ENCODE measurements at places on chromosomes 3 and 15.
A peak's percentile ranks its signal among the peaks of the same experiment; 100 is the strongest.

DNA sequence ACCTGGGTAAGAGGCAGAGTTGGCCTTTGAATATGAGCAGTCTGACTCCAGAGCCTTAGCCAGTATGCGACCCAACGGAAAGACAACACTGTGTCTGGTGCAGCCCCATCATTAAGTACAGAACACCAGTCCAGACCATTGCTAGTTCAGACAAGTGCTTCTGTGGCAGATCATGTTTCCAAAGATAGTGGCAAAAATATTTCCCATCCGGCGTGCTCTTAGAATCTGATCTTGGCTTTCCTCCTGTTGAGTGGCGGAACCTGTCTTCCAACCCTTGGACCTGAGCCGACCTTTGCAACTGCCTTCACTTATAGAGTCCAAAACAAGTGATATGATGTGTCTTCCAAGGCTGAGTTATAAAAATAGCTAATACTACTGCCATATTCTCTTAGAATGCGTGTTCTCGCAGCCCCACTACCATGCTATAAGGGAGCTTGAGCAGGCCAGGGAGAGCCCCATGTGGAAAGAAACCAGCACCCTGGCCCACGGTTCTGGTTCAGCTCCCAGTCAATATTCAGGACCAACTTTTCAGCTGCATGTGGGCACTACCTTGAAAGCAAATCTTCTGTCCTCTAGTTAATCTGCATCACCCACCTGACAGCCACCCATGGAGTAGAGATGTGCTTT, 322.4 kb upstream of the SLCO3A1 start:
- no peak for DNase-seq

DNA sequence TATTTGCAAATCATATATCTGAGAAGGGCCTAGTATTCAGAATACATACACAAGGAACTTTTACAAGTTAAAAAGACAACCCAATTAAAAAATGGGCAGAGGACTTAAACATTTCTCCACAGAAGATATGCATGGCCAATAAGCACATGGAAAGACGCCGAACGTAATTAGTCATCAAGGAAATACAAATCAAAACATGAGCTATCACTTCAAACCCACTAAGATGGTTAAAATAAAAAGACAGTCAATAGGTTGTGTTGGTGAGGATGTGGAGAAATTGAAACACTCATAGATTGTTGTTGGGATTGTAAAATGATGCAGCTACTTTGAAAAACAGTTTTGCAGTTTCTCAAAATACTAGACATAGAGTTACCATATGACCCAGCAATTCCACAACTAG, 61.2 kb upstream of the NEO1 start:
- DNase-seq = no peak

- DNase-seq = no peak
These were observed 132.5 kb upstream of the THBS1 start for GRCh38 chr15:39448409-39448808.

GRCh38 chr3:186976837-186977750, 46.8 kb downstream of the ST6GAL1 start:
- DNase-seq = no peak

DNA sequence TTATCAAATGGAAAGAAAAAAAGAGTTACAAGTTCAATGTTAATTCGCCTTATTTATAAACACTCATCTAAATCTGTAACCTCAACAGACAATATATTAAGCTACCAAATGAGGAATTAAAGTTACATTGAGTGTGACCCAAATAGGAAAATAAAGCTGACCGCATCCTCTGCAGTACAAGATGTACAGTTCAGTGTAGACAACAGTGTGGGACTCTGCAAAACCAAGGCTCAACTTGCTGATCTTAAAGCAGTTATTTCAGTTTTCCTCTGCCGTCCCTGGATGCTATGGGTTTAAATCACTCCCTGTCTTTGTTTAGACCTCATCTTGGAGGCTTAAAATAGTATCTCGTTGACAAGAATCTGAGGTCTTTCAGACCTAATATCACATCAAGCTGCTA, 458.8 kb downstream of the MECOM start:
- DNase-seq = no peak

DNA sequence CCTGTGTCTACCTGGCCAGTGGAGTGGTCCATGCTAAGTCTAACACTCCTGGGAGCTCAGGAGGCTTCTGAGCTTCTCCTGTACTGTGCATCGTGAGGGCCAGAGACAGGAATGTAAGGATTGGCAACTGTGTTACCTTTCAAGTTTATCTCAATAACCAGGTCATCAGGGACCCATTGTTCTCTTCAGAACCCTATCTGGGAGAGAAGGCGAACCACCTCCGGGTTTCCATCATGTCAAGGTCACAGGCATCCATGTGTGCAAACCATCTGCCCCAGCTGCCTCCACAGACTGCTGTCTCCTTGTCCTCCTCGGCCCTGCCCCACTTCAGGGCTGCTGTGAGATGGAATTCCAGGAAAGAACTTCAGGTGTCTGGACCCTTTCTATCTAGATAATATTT, 5.9 kb downstream of the ANKRD63 start:
- no peak for DNase-seq

DNA sequence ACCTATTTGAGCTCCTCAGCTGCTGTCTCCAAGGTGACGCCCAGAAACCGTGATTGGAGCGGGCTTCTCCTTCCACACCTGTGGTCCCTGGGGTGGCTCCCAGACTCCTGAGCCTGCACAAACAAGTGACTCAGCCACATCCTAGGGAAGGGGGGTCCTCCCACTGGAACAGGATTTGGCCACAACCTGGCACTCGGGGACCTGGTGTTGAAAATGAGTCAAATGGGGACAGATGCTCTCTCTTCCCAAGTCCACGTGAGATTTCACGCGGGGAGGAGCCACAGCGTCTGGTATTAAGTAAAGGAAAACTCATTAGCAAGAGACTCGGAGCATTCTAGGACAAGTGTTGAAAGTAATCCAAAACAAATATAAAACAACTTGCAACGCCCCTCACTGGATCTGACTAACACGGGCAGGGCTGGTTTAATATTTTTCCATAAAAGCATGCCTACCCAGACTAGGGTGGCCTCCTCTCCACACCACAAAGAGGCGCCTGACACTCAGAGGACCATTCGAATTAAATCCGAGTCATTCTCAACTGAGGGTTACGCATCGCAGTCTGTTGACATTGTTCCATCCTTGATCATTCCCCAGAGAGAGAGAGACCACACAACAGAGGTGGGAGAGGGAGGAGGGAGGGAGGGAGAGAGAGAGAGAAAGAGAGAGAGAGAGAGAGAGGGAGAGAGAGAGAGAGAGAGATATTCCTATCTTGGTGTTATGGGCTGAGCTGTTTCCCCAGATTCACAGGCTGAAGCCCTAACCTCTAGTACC, 74.4 kb downstream of the MGLL start:
- DNase-seq = peak; percentile 27

DNA sequence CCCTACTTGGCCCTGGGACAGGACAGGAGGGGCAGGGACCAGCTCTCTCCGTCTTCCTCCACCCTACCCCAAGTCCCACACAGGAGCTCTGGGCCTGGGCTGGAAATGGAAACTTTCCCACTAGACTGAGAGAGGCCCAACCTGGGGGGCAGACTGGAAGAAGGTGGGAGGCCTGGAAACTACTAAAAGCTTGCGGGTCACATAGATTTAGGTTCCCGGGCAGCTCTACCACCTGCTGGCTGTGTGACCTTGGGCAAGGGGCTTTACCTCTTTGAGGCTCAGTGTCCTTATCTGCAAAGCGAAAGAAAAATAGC, 49.9 kb upstream of the CCDC174 start:
- no peak for DNase-seq

DNA sequence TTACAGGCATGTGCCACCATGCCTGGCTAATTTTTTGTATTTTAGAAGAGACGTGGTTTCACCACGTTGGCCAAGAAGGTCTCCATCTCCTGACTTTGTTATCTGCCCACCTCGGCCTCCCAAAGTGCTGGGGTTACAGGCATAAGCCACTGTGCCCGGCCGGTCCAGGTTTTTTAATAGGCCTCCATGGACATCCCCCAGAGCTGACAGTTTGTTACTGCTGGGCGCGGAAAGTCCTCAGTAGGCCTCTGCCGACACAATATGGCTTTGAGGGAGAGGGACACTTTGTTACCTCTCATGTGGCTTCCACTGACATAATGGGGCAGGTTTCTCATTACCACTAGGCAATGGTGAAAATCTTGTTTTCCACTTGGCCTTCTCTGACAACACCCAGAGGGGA, 152.0 kb downstream of the WNT7A start:
- no peak for DNase-seq

- no peak for DNase-seq
These were observed 22.6 kb upstream of the RASGRP1 start for GRCh38 chr15:38587214-38587613.

- DNase-seq = no peak
These were observed 12.7 kb downstream of the TLNRD1 start for GRCh38 chr15:81013396-81013929.

DNA sequence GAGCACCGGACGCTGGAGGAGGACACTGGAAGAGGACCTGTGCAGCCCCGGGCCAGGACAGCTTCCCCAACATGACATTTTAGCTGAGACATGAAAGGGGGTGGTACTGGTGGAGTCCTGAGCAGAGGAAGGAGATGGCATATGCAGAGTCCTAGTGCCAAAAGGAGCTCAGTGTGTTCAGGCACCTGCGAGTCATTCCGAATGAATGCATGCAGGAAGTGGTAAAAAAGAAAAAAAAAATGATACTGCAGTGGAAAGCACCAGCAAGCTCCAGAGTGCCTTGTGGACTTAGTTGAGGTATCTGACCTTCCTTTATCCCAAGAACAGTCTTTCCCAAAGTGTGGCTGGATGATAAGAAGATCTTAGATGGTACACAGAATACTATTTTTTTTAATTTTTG, 6.6 kb upstream of the ZNF148 start:
- peak; percentile 15 for DNase-seq

DNA sequence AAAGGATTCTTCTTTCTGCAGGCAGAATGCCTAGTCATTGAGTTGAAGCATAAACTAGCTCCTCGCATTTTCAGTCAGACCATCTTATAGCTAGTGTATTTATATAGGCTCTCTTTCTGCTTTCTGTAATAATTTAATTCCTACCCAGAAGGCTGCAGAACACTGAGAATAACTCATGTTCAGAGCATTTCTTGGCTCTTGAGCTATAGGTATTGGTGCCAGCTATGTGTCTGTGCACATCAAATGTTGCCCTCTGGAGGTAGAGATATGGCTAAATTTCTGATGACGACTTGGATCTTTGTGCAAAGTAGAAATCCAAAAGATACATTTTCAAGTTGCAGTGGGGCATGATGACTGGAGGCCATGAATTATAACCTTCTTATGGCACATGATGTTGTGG, 336.2 kb upstream of the TPM1 start:
- no peak for DNase-seq

DNA sequence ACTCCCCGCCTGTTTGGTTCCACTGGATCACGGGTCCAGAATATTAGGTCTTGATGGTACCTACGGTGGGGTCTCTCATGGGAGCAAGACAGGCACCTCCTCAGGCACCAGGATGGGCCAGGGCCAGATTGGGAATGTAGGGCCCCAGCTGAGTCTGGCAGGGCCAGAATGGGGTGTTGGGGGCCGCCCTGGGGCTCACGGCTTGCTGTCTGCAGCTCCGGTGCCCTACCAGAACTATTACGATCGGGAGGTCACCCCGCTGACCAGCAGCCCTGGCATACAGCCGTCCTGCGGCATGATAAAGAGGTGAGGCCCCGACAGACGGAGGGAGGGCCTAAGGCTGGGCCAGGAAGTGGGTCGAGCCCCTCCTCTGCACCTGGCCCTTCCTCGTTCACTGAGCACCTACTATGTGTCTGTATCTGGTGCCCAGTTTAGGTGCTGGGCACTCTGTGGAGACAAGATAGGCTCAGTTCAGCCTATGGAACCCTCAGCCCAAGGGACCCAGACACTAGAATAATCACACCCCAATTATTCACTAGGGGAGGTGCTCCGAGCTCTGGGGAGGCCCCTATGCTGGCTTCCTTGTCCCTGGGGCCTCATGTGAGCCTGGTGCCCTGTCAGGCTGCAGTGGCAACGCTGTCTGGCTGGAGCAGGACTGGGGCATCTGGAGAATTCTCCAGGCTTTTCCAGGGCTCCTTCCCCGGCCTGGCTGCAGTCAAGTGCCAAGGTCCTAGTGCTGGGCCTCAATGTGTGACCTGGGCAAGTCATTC, 37.9 kb downstream of the PSTPIP1 start:
- DNase-seq = no peak

DNA sequence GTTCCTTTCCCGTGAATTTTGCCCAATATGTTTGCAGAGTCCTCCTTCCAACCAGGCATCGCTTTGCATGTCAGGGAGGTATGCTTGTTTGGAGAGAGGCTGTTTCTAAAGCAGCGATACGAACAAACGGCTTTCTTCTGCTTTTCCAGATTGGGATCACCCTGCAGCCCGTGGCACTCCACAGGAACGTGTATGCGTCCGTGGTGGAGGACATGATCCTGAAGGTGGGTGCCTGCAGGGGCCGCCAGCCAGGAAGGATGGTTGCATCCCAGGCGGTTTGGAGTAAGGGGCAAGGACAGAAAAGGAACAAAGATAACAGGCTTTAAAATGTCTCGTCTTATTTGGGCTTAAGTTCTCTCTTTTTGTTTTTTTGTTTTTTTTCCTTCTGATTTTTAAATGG, 17.5 kb downstream of the MAP6D1 start:
- DNase-seq = no peak

DNA sequence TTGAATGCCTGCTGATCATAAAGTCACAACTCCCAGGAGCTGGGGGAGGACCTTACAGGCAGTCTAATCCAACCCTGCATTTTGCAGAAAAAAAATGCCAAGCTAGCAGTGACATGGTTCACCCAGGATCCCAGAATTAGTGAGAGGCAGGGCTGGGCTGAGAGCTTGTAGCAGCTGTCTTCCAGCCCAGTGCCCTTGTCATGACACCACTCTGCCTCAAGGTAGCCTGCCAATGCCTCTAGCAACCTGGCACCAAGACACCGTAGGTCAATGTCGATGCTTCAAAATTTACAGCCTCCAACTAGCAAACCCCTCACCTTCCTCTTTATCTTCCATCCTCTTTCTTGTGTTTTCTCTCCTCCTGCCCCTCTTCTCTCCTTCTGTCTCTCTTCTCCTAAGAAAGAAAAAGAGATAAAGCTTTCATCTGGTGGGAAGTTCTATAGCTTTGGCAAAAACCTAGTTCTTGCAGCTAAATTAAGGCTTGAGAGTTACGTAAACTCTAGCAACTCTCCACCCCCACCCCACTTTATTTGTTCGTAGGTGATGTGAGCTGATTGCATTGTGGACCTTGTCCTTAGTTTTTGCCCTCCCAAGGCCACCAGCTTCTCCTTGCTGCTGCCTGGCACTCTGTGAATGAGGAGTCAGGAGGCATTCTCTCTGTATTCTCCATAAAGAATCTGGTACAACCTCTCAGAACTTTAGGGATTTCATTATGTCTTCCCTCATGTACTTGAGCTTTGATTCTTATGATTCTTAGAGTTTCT, 18.3 kb upstream of the BFSP2 start:
- no peak for DNase-seq

DNA sequence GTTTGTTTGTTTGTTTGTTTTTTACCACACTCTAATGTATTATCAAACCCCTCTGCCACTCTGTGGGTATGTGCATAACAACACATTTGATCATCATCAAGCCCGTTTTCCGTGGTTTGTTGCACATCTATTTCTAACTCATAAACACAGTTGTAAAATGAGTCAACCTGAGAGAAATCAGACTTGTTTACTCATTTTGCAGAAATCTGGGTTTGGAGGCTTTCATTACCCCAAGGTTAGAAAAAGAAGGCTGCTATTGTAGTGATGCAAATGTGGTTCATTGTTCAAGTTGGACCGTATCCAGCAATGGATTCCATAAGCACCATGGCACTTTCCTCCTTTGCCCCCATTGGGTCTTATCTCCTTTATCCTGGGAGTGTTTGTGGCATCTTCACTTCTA, 353.2 kb upstream of the SOX2 start:
- DNase-seq = no peak

GRCh38 chr15:46708226-46708625, 1009.1 kb upstream of the SEMA6D start:
- DNase-seq = no peak
